ENCODE measurements at places on chromosomes 1 and 21.

- DNase-seq, result no peak
Observed at GRCh38 chr21:44354775-44355771, 1.7 kb downstream of the TRPM2 start.

GRCh38 chr1:93773049-93773838 is 91.6 kb upstream of the BCAR3 start:
- DNase-seq, result no peak

GRCh38 chr1:7422561-7422960 is 348.5 kb upstream of the VAMP3 start:
- no peak for DNase-seq

DNA sequence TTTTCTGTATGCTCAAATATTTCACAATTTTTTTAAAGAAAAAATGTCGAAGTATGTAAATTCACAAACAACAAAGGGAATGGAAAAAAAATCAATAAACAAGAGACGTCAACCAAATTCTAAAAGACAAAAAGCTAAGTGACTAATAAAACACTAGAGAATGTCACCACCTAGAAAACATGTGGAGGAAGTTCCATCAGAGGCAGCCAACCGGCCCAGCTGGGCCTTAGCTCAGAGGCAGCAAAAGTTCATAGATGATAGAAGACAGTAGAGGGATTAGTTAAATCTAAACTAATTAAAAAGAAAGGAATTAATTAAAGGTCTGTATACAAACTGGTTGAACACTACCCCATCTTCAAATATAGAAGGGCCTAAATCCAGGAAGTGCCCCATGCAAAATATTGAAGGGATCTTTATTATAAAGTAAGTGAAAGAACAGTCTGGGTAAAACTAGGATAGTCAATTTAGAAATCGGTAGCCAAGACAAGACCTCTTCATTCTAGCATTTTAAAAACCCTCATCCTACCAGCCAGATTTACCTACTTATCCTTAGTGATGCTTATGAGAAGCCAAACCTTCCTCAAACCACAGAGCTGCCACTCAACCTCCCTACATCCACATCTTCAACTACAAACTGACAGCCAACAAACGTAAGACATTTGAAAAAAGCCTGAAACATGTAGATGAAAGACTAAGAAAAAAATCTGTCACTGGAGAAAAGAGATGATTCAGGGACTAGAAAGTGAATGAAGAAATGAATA is 23.7 kb downstream of the MRPL39 start:
- DNase-seq, result no peak

DNA sequence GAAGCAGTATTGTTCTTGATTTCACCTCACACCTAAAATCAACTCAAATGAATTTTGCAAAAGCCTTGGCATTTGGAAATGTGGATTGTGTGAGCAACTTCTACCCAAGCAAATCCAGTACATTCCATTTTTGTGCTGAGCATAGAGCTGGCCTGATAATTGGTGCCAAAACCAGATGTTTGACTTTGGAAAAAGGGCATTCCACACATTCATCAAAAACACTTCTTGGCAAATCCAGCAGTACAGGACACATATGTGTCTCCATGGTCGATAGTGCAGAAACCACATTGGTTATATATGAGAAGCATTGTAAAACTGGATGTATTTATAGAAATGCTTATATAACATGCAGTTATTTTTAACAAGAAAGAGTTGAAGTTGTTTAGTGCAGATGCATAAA is 210.4 kb downstream of the KCNK2 start:
- no peak for DNase-seq

DNA sequence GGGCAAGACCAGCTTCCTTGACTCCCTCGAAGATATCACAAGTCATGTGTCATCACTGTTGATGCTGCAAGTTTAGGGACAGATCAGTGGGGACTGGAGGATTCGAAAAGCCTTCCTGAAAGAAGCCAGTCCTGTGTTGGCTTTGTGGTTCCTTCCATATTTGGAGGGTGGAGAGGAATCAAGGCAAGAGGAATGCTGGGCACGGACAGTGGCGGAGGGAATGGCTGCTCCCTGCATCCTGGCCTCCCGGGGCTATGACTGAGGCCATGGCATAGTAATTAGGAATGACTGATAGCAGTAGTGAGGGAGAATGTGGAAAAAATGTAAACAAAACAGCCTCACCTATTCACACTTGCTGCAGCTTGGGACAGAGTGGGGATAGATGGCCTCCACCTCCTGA is 36.4 kb downstream of the VANGL1 start:
- no peak for DNase-seq

GRCh38 chr1:169287280-169287679 is 80.3 kb downstream of the NME7 start:
- DNase-seq, result peak; percentile 7

DNA sequence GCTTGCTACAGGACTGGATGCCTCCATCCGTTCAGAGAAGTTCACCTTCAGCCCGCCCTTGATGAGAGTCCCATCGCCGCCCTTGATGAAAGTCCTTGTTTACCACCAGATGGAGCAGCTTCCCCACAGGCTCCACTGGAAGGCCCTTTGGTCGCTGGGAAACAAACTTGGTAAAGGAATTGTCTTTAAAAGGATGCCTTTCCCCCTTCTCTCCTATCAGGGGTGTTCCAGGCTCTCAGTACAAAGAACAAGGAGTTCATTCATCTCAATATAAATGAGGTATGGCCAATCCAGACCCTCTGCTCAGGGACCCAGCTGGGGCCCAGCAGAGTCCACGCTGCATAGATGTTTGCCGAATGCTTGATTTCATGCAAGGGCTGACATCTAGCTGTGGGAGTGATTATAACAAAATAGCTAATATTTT is 50.8 kb downstream of the CAPN9 start:
- peak; percentile 81 for DNase-seq

GRCh38 chr1:68815632-68816031 is 318.8 kb upstream of the DEPDC1 start:
- DNase-seq, result no peak

DNA sequence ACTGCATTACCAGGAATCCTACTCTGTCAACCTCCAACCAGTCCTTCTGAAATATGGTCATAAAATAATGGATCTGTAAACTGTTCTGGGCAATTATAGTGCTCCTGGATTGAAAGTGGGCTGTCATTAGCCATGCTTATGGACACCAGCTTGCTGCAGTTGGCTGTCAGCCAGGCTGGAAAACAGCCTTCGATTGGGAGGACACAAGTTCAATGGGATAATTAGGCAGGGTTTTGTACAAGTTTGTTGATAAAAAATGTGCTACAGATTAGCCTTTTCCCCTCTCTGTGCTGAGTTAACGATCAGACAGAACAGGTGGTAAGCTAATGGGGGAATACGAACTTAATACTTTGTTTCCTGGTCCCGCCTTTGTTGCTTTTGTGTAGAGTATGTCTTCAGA is 413.9 kb downstream of the DUSP10 start:
- DNase-seq, result no peak

- no peak for DNase-seq
Observed at GRCh38 chr1:93631626-93632365, 49.8 kb downstream of the BCAR3 start.

DNA sequence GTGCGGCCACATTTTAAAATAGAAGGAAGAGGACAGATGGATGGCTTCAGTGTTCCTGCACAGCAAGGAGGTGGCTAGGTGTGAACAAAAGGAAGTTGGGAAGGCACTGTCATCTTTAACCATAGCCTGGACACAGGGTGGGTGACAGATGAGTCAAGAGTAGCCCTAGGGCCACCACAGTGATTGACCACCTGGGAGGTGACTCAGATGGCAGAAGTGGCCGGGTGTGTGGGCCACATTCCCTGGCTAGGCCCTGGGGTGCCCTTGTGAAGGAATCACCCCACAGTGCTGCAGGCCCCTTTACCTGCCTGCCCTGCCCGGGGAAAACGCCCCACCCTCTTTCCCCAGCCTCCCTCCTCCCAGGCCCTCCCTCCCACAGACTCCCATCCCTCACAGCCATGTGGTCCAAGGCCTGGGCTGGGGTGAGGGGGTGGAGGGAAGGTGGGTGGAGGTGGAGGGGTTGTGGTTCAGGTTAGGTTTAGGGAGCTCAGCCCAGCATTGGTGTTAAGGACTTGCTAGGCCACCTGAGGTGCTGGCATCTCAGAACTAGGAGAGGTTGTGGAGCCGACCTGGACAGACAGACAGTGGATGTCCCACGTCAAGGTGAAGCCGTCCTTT is 59.1 kb downstream of the SPSB1 start:
- no peak for DNase-seq

DNA sequence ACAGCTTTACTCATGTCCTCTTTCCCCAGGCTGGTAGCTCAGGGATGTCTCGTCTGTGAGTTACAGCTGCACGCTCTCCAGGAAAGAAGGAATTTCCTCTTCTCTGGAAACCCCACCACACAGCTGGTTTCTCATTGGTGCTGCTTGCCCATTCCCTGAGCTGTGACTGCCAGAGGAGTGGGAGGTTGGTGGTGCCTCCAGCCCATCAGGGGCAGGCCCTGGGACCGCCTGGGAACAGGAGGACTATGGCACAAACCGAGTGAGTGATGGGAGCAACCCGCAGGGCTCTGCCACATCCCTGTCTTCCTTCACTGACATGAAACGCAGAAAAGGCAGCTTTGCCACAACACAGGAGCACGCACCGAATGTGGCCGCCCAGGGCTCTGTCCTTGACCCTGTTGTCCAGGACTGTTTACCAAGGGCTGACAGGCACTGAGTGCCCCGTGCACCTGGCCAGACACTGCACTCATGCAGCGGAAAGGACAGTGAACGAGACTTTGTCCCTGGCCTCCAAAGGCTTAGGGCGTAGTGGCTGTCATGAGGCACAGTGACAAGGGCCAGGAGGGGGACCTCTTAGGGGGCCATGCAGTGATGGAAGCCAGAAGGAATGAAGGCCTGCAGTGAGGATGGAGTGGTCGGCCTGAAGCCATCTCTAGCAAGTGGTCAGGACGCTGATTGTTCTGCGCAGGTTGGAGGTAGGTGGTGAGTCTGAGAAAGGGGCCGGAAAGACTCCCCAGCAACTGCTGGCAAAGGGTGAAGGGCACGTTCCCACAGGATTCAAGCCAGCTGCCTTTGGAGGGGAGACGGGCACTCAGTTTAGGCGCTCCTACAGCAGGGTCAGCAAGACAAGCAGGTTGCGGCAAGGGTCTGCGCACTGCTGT is 1.7 kb upstream of the CCNL2 start:
- no peak for DNase-seq

DNA sequence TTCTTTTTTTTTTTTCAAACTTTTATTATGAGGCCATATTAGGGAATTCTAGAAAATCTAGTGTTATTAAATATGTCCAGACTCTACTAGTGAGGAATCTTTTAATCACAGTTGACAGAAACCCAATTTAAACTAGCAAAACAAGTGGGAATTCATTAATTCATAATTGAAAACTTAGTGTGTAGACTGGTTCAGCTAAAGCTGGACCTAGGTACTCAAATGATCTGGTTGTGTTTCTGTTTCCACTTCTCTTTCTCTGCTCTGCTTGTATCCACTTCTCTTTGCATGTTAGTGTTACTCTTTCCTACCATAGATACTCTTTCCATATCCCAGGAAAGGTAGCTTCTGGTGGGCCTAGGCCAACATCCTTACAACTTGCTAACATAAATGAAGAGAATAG is 81.2 kb upstream of the HIVEP3 start:
- no peak for DNase-seq

DNA sequence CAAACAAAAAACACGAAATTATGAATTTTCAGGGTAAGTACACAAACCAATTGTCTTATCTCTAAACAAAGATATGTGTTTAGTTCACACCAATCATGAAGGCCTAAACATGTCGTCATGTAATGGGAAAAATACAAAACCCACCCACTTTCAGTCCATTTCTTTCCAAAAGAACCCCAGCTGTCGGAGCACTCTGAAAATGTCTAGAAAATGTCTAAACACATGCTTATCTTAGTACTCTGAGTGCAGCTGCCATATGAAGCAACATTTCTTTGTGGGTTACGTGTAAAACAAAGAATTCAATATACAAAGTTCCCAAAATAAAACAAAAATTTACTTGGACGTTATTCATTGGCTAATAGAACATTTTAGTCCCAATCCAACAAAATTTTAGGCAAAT is 22.7 kb downstream of the SERBP1 start:
- peak; percentile 71 for DNase-seq

GRCh38 chr1:183817576-183818288 is 12.8 kb downstream of the RGL1 start:
- no peak for DNase-seq

GRCh38 chr1:117007719-117008013 is 6.1 kb downstream of the CD101 start:
- DNase-seq, result no peak

- peak; percentile 35 for DNase-seq
Observed at GRCh38 chr1:98903726-98904125, 100.9 kb downstream of the PLPPR5 start.

- no peak for DNase-seq
Observed at GRCh38 chr1:24118410-24119242, 6.7 kb upstream of the MYOM3 start.

DNA sequence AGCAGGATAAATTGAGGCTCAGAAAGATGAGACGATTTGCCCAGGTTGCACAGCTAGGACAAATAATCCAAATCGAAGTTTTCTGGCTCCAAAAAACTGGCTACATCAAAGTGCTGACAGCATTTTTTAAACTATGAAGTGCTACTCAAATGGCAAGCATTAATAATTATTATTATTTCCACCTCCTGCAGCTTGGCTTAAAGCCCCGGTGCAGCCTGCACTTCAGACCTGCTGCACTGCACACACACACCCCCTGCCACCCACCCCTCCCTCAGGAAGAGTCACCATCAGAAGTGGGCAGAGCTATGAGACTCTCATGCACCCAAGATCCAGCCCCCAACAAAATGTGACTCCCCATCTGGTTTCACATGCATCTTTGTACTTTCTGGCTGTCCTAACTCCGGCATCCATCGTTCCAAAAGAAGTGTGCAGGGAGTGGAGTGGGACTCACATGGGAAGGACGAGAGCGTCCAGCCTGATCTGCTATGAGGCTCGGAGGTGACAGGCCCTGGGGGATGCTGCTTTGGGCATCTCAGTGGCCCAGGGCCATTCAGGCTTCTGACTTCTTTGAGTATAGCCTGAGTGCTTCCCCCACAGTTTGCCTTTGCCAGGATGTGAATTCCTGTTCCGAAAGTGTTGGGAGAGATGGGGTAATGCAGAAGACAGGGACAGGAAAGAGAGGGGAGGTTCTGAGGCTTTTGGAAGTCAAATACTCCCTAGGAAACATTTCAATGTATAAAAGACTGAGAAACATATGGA is 65.0 kb upstream of the FAM20B start:
- DNase-seq, result no peak

GRCh38 chr1:35539073-35539823 is 18.0 kb downstream of the KIAA0319L start:
- DNase-seq, result peak; percentile 38

DNA sequence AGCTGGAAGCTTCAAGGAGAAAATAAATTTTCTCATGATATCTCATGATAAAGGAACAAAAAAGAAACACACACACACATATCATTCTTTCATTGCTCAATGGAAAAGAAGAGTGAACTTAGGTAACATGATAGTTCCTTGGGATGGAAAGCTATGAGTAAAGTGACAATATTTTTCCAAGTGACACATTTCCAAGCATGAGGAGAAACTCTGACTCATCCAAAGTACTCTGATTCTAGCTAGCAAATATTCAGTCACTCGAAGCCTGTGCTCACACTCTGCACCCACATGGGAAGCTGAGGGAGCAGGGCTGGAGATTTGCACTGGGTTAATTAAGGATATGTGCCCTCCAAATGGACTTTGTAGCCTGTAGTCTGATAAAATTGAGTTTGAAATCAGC is 222.4 kb downstream of the LRRC40 start:
- DNase-seq, result peak; percentile 42

- no peak for DNase-seq
Observed at GRCh38 chr21:34782506-34783360, 113.9 kb downstream of the CLIC6 start.

Data from fibroblast of pulmonary artery (primary cell).